ENCODE measurements at places on chromosomes 2 and 18.

DNA sequence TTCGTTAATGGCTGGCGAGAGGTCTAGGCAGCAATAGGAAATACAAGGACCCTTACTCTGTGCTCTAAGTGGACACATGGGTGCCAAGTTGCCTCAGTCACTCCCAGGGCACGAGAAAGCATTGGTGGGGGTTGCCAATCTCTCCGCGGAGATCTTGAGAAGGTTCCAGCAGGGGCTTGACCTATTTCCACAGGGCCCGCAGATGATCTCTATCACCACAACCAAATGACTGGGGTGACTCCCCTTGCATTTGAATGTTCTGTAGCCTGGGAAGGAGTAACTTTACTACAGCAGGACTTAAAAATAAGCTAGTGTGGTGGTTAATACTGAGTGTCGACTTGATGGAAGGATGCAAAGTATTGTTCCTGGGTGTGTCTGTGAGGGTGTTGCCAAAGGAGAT is 8.1 kb downstream of the CDC42EP3 start:
- DNase-seq: no peak

GRCh38 chr2:42835577-42836371 is 43.4 kb upstream of the HAAO start:
- DNase-seq: no peak

DNA sequence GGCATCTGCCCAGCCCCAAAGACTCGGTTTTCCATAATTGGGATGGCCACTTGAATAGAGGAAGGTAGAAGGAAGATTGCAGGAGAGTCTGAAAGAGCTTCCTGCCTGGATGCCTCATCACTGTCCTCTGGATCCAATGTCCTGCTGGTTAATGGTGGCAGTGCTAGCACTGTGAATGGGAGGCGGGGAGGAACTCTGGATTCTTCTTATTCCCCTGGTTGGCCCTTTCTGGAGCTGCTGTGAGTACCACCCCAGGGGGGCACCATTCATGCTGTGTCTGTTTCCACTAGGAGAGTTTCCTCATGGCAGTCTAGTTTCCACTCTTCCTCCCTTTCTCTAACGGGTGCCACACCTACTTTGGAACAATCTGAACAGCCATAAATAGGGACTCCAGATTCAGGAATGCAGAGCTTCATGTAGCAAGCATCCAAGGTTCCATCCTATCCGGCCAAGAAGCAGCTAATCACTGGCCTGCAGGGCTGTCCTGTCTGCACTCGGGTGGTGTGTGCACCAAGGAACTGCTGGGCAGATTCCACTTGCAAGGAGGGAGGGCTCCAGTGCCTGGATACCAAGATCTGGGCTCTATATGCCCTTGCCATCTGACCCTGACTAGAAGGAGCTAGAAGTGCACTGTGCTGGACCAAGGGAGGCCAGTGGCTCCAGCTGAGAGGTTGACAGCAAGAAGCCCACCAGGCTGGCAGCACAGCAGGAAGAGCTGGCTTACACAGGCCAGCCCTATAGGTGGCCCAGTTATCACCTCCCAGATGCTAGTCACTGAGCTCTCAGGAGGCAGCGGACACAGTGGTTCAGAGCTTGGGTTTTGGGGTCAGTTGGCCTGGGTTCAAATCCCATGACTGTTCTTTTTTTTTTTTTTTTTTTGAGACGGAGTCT is 4.6 kb upstream of the ATOH8 start:
- no peak for DNase-seq

DNA sequence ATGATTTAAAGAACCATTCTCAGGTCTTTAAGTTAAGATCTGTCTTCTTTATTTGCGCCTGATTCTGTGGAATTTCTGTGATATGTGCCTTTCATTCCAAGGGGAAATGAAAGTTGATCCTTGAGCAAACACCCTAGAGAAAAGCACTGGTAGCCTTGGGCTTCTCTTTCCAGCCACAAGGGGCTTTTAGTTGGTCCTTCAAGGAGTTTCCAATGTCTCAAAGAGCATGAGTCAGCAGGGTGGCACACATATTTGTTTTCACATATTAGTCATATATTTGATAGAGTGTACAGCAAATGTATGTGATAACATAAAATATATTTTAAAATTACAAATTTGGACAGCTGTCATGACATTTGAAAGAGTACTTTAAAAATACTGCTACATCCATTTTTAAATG is 339.5 kb downstream of the TXNL1 start:
- DNase-seq: no peak

- no peak for DNase-seq
These were observed 133.4 kb downstream of the DOCK10 start for GRCh38 chr2:224908818-224909217.

GRCh38 chr2:163774862-163775261 is 39.1 kb upstream of the FIGN start:
- no peak for DNase-seq

GRCh38 chr2:15385184-15385583 is 175.9 kb downstream of the NBAS start:
- DNase-seq: no peak

GRCh38 chr2:159003555-159003954 is 35.1 kb downstream of the TANC1 start:
- DNase-seq: no peak

GRCh38 chr2:148524519-148524919 is 120.0 kb upstream of the EPC2 start:
- no peak for DNase-seq

- DNase-seq: no peak
These were observed 70.2 kb upstream of the FAM124B start for GRCh38 chr2:224472137-224472536.

DNA sequence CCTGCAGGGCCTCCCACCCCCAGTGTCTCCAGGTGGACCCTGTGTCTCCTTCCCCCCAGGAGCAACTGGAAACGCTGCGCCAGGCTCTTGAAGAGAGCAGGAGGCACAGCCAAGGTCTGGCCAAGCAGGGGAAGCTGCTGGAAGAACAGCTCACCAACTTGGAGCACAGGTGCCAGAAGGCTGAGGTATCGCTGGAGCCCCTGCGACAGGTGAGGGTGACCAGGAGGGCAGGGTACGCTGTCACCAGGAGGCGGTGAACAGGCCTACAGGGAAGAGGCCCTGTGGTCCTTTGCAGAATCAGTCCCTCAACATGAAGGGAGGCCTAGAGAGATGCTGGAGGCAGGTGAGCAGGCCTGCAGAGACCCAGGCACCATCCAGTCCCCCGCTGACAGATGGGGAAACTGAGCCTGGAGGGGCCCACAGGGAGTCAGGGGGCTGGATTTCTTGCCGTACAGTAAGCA is 15.6 kb upstream of the SNED1 start:
- no peak for DNase-seq

GRCh38 chr18:78833833-78834232 is 145.8 kb upstream of the SALL3 start:
- no peak for DNase-seq

DNA sequence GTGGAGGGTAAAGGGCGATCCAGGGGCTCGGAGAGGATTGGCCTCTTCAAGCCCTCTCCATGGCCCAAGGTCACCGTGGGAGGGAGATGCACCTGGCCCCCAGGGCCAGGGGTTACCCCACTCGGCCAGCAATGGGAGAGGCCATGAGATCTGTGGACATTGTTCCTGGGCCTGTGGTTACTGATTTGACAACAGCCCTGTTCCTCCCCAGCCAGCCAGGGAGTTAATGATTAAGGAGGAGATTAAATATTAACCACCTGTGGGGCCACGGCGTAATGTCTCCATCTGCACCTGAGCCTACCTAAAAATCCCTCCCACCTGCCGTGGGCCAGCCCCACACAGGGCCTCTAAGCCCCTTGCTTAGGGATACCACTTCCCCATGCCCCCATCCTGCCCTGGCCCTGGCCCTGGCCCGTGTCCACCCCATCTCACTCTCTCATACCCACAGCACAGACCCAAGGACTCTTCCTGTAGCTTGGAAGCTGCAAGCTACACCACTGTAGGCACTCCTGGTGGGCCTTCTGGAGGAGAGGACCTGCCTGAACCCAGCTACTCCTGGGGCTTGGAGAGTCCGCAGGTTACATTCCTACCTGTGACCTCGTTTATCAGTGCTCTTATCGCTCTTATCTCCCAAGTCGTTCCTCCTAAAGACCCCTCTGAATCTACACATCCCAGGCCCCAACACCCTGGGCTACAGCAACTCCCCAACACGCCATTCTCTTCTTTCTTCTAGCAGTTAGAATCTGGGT is 32.1 kb downstream of the ZFP36L2 start:
- DNase-seq: no peak

GRCh38 chr18:76503649-76504386 is 8.8 kb upstream of the ZNF516 start:
- no peak for DNase-seq

DNA sequence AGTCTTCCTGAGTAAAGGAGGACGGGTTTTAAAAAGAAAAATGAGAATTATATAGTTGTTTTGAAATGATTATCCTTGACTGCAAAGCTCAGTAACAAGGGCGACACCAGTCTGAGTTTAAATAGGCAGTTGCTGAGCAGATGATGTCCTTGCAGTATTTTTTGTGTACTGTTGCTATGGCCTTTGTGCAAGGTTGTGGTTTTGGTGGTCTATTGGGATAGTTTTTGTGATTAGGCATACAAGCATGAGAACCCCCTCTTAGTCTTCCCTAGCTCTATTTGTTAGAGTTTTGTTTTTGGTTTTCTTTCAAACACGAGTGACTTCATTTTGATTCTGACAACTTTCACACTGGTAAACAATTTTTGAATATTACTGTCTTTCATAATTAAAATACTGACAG is 64.1 kb downstream of the TAF4B start:
- no peak for DNase-seq

DNA sequence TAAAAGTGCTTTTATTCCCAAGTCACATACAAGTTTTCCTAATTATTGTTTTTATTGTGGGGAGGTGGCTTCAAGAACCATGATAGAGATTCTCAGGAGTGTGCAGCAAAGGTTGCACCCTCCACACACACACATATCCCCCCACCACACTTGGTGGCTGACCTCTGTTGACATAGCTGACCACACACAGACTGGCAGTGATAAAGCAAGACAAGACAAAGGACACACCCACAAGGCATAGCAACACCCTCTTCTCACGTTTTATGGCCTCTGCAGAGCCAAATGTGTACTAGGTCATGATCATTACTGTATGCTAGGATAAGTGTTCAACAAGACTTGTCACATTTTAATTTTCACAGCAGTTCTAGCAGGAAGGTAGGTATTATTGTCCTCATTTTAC is 143.0 kb upstream of the EPC2 start:
- no peak for DNase-seq

- DNase-seq: no peak
These were observed 39.7 kb upstream of the HDAC4 start for GRCh38 chr2:239440511-239440959.

- no peak for DNase-seq
These were observed 790 bp downstream of the TMEM185B start for GRCh38 chr2:120222186-120223033.

GRCh38 chr2:98506881-98507280 is 62.2 kb downstream of the INPP4A start:
- no peak for DNase-seq

GRCh38 chr18:172361-172760 is 14.0 kb downstream of the USP14 start:
- DNase-seq: no peak

DNA sequence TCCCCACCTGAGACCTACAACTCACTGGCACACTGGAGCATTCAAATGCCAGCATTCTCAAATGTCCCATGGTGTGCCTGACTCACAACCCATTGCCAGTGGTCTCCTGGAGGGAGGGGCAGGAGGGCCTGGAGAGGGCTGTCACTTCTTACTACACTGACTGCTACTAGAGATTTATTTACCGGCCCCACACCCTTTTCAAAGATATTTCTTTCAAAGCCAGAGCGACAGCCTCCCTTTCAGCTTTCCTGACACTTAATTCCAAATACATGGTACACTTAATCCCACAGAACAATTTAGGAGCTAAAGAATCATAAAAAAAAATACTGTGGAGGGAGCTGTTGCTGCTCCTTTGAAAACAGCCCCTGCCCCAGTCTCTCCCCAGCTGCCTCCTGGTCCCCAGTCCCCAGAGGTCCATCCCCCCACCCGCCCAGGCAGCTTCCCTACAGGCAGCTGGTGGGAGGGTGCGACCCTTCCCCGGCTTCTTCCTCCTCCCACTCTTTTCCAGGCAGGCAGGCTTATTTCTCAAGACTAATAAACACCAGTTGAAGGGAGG is 129.1 kb upstream of the SMAD2 start:
- no peak for DNase-seq
